ENCODE measurements at places on chromosomes 7 and 10. TPM values are rescaled to one million over a fixed set of nuclear protein-coding genes. Genes with fewer than 3 reads are reported as not detected.

- no peak for DNase-seq
Observed at GRCh38 chr7:49091519-49091918, 167.2 kb downstream of the CDC14C start.

- no peak for DNase-seq
Observed at GRCh38 chr7:66707825-66708224, 32.7 kb upstream of the RABGEF1 start.

Gene NPFFR1
- not detected for total RNA-seq

- DNase-seq = no peak
Observed at GRCh38 chr10:124717911-124718741, 26.1 kb downstream of the FAM53B start.

DNA sequence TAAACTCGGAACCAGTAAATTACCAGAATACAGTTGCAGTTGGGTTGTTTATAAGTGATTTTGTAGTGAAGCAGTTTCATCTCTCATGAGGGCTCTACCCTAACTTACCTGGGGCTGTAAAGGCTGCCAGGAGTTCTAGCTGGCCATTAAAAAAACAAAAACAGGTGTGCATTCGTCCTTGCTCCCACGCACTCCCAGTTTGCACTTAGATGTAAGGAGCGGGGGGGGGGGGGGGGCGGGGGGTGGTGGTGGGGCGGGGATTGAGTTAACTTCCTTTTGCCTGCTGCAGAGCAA is 2.3 kb upstream of the PFKFB3 start:
- no peak for DNase-seq

DNA sequence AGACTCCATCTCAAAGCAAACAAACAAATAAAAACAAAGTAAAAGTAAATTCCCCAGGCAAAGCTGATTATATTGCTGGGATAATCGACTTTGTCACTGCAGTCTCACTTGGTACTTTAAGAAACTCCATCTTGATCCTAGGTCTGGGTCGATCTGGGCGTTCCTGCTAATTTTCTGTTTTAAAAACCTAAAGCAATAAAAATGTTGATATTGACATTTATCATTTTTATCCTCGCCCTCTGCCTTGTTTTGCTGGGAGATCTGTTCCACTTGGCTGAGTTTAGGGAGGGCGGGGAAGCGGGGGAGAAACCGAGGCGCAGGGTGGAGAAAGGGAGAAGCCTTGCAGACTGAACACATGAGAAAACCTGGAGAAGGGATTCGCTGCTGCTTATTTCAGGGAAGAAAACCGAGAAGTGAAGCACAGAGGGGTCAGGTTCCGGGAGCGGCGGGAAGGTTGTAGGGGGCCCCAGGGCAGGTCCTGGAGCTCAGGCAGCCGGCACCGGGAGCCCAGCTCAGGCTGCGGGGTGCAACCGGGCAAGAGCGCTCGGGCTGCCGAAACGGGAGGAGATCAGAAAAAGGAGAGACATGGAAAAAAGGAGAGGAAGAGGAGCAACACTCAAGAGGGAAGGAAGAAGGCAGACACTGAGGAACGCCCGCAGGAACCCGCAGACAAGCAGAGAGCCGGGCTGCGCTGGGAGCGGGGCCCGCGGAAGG is 27.3 kb upstream of the KMT2C start:
- no peak for DNase-seq

- DNase-seq = no peak
Observed at GRCh38 chr7:143068446-143068845, 16.3 kb downstream of the OR6V1 start.

GRCh38 chr7:29809533-29810155 is 3.3 kb downstream of the WIPF3 start:
- no peak for DNase-seq

GRCh38 chr7:78073609-78074382 is 275.2 kb downstream of the PHTF2 start:
- DNase-seq = no peak

Gene HPSE2
- total RNA-seq = not detected

Gene DLX6
- total RNA-seq = 0.26 TPM

DNA sequence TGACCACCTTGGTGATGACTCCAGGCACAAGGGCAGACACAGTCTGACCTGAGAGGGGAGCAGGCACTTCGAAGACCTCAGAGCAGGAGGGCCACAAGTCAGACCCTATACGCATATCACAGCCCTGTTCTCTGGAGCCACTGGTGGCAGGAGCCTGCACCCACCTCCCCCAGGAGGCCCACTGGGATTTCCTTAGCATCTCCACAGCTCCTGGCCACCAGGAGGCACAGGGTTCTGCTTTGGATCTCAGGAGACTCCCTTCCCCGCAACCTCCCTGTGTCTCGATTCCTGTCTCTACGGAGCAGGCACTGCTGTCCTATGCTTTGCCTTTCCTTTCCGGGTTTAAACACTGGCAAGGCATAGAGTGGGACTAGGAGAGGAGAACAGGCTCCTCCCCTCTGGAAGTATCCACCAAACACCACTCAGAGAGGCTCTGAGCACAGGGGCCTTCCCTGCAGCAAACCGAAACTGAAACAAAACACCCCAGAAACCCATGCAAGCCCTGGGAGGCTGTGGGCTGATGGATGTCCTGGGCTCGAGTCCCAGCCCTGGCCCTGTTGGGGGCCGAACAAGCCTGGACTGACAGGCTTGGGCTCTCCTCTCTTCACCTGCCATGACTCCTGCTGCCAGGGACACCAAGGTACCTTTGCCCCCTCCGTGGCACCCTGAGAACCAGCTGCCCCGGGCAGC is 166.3 kb downstream of the NEURL1 start:
- no peak for DNase-seq

DNA sequence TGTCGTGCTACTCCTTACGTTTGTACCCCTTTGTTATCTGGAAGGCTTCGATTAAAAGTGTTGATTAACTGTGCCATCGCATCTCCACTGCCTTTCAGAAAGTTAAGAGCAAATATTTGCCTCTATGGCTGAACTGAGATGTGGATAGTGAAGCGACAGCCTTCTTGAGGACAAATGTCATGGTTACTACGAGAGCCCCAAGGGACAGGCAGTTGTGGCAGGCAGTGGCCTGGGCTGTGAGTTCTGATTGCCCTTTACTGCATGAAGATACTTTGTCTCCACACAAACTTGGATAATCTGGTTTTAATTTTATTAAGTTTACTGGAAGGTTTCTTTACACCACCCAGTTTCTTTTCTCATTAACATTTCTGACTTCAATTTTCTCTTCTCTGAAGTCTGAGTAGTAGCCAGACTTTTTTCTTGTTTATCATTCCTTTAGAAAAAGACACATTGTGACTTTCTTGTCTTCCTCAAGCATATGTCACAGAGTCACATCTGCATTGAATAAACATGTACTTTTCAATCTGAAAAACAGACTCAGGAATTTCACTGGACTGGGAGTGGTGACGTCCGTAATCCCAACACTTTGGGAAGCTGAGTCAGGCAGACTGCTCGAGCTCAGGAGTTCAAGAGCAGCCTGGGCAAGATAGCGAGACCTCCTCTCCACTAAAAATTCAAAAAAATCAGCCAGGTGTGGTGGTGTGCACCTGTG is 1.5 kb downstream of the TAS2R41 start:
- DNase-seq = no peak

Gene CTAGE4
- total RNA-seq = 0.55 TPM

GRCh38 chr10:12500381-12501303 is 151.3 kb downstream of the CAMK1D start:
- no peak for DNase-seq

Gene TMEM176B
- total RNA-seq = 2.2 TPM

Gene FZD1
- total RNA-seq = 9.2 TPM

- DNase-seq = no peak
Observed at GRCh38 chr7:141042222-141043193, 27.8 kb upstream of the MRPS33 start.

DNA sequence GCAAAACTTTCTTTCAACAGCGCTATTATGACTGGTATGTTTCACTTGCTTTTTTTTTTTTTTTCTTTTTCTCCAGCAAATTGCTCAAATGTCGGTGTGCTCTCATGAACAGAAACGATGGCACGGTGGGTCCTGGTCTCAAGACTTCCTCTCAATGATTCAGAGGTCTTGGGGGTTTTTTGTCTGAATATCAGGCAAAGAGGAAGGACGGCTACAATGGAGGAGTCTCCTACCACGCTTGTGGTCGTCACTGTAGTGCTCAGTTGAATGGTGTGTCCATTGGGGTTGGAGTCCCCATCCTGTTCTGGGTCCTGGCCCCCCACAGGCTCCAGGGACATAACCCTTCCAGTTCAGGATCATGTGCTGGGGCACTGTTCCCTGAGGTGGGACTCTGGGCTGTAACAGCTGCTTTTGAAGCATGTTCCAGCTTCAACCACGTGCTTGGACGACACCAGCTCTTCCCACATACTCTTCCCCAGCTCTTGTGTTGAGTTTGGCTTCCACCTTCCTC is 266.7 kb upstream of the KLF6 start:
- DNase-seq = no peak

- DNase-seq = no peak
Observed at GRCh38 chr7:23043441-23043840, 29.5 kb upstream of the HYCC1 start.

- peak; percentile 69 for DNase-seq
Observed at GRCh38 chr7:155412416-155413253, 45.3 kb upstream of the EN2 start.

DNA sequence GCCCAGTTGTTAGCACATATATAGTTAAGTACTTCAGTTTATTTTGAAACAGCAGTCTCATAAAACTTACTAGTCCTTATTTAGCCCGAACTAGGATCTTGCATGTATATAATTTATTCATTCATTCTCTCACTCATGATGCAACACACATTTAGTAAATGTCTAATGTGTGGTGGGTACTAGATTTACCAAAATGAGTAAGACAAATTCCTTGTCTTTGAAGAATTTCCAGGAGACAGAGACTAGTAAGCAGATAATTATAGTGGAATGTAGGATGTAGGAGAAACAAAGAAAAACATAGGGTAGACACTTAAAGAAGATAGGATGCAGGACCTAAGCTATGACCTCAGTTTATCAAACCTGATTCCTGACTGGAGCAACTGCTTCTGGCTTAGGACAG is 120.2 kb upstream of the AMPH start:
- no peak for DNase-seq

Gene GOLGA7B
- total RNA-seq = 0.36 TPM

Gene HOXA11
- not detected for total RNA-seq

GRCh38 chr10:133179651-133180050 is 19.6 kb downstream of the KNDC1 start:
- DNase-seq = no peak

DNA sequence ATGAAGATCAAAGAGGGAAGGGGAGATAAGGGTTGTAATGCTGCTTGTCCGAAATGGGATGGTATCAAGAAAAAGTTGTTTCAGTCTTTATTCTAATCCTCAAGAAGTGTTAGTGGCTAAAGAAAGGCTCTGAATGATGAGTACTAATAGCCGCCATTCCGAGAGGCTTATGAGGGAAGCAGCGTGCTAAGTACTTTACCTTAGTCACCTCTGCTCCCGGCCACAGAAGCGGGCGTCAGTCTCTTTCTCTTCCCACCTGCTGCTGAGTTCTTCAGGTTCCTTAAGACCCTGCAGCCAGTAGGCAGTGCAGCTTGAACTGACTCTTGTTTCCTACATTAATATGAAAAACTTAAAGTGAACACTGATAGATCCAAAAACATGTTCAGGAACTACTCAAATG is 73.1 kb downstream of the EEPD1 start:
- no peak for DNase-seq

- no peak for DNase-seq
Observed at GRCh38 chr10:8544057-8544380, 489.5 kb downstream of the GATA3 start.

Gene AKR1C3
- total RNA-seq = not detected

- DNase-seq = no peak
Observed at GRCh38 chr7:7054252-7054830, 128.0 kb upstream of the C1GALT1 start.

Gene PLAU
- 4.2 TPM for total RNA-seq

GRCh38 chr7:16951483-16952080 is 69.8 kb upstream of the AGR3 start:
- no peak for DNase-seq

DNA sequence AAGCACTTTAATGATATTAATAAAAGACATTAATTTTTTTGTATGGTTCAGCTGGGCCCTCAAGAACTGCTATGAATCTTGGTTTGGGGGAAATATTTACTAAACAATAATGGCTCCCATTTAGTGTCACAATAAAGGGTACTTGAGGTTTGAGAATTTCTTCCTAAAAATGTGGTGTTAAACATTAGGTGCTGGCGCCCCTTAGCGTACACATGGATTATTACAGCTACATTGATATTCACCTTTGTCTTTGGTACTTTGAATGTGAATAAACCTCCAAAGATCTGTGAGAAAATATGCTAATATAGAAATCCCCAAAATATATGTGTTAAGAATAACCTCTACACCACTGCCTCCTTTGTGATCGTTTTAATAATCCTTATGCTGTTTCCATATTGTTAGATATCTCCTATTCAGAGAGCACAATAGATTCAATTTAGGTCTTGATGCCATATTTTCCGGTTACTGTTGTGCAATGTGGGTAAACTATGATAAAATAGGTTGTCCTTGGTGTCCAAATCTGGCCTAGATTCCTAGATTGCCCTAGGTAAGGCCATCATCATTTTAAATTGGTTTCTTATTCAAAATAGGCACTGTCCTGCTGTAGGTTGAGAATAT is 161.8 kb upstream of the CACNA2D1 start:
- DNase-seq = peak; percentile 16

- no peak for DNase-seq
Observed at GRCh38 chr10:17019696-17020095, 109.9 kb downstream of the CUBN start.

Gene HTR5A
- not detected for total RNA-seq

DNA sequence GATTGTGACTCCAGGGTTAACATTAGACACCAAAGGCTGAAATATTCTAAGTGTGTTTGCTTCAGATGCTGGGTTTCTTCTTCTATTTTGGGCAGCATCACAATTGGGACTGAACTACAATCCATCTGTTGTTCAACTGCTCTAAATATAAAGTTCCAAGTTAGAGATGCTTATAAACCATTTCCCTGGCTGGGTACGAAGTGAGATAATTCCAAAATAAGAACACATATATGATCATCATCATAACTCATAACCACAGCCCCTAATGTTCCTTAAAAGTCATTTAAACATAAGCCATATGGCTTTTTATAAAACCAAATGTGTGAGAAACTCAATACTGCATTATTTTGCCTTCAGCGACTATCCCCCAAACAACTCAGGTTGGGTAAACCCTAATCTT is 28.8 kb downstream of the DNA2 start:
- DNase-seq = no peak

DNA sequence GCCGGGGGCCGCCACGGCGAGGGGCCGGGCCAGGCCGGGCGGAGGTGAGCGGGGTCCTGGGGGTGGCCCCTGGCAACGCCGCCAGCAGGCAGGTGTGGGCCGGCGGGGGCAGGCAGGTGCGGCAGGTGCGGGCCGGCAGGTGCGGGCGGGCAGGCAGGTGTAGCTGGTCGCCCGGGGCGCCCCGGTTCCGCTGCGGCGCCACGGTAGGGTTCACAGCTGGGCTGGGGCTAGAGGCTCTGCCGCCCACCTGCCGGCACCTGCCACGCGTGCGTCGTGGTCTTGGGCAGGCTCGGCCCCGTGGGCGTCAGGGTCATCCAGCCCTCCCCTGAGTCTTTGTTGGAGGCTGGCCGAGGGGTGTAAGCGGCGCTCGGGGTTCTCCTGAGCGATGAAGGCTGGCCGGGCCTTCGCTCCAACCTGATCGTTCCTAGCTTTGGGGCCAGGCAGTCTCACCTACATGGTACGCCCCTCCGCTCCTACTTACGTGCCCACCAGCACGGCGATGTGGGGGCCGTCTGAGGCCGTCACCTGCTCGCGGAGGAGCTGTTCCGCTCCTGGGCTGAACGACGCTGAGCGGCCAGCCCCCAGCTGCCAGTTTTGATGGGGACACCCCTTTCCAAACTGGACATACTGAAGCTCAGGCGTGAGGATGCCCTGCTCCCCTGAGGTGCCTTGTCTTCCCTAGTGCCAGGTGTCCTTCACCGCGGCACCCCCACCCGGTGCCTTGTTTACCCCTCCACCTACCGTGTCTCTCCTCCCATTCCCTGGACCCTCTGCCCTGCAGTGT is 493 bp downstream of the ZMIZ2 start:
- DNase-seq = no peak

Data from neural crest cell (in vitro differentiated cells).